ENCODE measurements at places on chromosomes 3 and 15.

GRCh38 chr3:129389572-129389937, 38.9 kb downstream of the EFCAB12 start:
- H3K27ac ChIP-seq, result no peak overlapping the region
- no peak for DNase-seq
- peaks cover 53% of the 10 kb centered on the region for H3K36me3 ChIP-seq
- no peaks in the 10 kb centered on the region for H3K4me1 ChIP-seq

DNA sequence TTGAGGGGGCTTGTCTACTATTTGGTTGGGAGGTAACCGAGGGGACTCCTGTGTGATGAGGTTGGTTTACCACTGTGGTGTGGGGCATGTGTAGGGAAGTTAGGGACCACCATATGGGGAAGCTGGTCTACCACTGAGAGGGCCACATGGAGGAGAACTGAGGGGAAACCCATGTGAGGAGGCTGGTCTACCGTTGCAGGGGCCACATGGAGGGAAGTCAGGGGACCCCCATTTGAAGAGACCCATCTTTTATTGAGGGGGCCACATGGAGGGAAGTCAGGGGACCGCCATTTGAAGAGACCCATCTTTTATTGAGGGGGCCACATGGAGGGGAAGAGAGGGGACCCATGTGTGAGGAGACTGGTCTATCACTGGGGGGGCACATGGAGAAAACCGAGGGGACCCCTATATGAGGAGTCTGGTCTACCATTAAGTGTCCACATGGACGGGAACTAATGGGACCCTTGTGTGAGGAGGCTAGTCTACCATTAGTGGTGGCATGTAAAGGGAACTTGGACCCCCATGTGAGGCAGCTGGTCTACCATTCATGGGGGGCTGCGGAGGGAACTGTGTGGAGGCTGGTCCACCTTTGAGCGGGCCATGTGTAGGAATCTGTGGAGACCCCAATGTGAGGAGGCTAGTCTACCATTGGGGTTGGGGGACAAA, 165.5 kb downstream of the FBLN2 start:
- H3K36me3 ChIP-seq, result no peaks in the 10 kb centered on the region
- H3K27ac ChIP-seq, result no peak overlapping the region
- H3K27me3 ChIP-seq, result peaks cover 2% of the 10 kb centered on the region
- no peak for DNase-seq
- no peaks in the 10 kb centered on the region for H3K4me1 ChIP-seq

GRCh38 chr15:94804613-94805012, 573.3 kb downstream of the MCTP2 start:
- no peaks in the 10 kb centered on the region for H3K27me3 ChIP-seq
- H3K4me1 ChIP-seq, result no peaks in the 10 kb centered on the region
- no peak overlapping the region for H3K4me3 ChIP-seq
- H3K36me3 ChIP-seq, result no peaks in the 10 kb centered on the region
- DNase-seq, result no peak

DNA sequence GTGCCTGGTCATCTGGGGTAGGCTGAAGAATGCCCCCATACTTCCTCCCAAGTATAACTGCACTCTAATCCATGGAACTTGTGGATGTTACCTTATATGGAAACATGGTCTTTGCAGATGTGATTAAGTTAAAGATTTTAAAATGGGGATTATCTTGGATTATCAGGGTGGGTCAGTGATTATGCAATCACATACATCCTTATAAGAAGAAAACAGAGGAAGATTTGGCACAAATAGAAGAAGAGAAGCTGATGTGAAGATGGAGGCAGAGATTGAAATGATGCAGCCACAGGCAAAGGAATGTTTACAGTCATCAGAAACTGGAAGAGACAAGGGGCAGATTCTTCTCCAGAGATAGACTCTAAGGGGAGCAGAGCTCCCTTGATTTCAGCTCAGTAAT, 1.8 kb upstream of the MRPS22 start:
- no peak overlapping the region for H3K4me3 ChIP-seq
- H3K36me3 ChIP-seq, result peaks cover 5% of the 10 kb centered on the region
- DNase-seq, result no peak
- peaks cover 17% of the 10 kb centered on the region for H3K4me1 ChIP-seq

Data from T-cell (primary cell).